Fibroblast of skin of right quadriceps (primary cell): ENCODE measurements at places on chromosomes 7 and 10.

GRCh38 chr10:117226813-117227451 lies 14.0 kb upstream of the SLC18A2 start:
- peak; percentile 32 for DNase-seq

DNA sequence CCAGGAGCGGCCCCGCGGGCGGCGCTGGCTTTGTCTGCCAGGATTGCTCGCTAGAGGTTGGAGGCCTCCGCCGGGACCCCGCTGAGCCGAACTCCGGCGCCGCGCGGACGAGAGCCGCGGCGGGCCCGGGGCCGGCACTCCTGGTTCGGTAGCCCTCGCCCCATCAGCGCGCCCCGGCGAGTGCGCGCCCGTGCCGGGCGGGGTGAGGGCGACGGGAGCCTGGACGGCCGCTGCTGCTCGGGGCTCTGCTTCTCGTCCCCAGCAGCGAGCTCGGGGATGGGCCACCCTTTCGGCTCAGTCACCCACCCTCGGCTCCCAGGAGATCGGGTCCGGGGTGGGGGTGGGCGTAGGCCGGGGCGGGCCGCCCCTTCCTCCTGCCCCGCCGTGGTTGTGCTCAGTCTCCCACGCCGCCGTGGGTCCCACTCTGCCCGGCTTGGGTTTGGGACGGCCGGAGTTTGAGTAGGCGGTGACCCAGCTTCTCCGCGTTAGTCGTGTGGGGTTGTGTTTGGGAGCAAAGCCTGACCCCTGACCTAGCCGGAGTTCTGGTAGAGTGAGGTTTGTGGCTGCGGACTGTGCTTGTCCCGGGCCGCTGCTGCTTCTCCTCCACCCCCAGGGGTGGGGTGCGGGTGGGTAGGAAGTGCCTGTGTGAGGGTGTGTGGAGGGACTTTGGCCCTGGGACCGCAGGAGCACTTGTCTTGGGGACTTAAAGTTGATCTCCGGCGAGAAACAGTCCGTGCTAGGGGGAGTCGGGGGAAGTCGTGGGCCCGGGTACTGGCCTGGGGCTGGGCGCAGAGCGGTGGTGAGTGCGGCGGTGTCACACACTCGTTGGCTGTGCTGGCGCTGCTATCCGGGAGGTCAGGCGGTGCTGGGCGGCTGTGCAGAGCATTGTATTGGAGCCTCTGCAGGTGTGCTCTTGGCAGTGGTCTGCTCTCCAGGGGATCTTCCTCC lies 677 bp downstream of the TSPAN14 start:
- no peak for DNase-seq

DNA sequence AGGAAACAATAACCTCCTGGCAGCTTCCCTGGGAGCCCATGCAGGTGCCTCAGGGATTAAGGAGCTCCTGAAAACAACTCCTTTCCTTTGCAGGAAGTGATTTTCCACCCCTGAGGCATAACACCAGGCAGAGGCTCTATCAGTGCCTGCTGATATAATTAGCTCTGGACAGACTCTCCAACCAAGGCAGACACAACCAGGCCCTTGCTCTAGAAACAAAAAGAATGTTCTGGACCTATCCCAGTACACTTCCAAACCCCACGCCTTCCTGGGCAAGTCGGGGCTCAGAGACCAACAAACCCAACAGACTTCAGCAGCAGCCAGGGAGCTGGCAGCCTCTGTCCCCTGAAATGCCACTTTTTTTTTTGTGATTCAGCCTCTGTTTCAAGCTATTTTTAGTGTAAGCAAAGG lies 247.1 kb downstream of the KCNMA1 start:
- DNase-seq: no peak

- peak; percentile 54 for DNase-seq
Observed at GRCh38 chr7:82675396-82675795, 231.8 kb upstream of the CACNA2D1 start.

GRCh38 chr7:142450206-142450605 lies 192.3 kb upstream of the PRSS58 start:
- no peak for DNase-seq

DNA sequence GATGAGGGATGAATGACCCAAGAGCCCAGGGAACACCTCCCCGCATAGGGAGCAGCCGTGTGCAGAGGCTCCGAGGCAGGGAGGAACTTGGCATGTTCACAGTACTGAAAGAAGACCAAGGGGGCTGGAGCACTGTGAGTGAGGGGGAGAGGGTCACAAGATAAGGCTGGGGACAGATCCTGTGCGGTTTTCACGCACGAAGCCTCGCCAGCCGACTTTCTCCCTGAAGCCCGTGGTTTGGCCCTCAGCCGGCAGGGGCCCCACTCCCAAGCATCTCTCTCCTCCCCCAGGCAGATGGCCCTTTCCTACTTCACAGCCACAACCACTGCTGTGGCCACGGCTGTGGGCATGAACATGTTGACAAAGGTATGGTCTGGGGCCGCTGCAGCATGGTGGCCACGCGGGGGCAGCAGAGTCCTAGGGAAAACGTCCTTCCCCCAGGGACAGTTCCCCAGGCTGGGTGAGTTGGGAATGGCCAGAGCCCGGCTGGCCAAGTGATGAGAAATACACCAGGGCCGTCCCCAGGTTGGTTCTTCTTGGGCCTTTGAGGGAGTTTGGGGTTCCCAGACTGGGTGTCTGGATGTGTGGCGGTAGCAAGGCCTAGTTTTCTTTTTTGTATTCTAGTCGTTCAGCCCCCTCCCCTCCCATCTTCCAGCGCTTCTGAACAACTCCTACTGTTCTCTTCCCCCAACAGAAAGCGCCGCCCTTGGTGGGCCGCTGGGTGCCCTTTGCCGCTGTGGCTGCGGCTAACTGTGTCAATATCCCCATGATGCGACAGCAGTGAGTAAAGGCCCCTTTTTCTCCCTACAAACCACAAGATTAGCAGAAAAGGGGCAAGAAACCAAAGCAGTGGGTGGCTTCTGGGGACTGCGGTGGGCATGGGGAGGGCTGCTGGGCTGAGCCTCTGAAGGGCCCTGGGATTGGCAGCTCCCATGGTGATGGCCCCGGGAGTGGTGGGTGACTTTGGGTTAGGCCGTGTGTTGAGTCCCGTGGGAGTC lies 14.4 kb upstream of the WBP1L start:
- peak; percentile 62 for DNase-seq

DNA sequence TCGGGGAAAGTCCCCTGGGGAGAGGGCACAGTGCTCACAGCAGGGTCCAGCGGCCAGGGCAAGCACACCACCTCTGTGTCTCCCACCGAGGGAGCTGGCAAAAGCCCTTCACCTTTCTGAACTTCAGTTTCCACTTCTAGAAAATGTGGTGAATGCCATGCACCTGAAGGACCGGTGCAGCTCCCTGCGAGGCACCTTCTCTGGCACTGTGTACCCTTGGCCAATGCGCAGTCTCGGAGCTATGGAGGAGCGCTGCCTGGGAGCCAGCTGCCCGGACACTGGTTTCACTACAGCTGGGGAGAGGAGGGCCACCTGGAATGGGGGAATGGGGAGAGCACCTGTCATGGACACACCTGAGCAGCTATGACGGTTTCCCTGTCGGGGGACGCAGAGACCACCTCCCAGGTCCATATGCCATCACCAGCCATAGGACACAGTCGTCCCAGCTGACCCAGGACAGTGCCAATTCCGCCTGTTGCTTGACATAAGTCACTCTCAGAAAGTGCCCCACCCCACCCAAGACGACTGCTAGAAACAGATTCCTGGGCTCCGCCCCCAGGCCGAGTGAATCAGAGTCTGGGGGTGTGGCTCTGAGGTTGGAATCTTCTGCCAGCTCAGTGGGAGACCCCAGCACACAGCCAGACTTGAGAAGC lies 16.8 kb downstream of the RASGEF1A start:
- no peak for DNase-seq

GRCh38 chr10:78279756-78280155 lies 246.1 kb downstream of the RPS24 start:
- no peak for DNase-seq

DNA sequence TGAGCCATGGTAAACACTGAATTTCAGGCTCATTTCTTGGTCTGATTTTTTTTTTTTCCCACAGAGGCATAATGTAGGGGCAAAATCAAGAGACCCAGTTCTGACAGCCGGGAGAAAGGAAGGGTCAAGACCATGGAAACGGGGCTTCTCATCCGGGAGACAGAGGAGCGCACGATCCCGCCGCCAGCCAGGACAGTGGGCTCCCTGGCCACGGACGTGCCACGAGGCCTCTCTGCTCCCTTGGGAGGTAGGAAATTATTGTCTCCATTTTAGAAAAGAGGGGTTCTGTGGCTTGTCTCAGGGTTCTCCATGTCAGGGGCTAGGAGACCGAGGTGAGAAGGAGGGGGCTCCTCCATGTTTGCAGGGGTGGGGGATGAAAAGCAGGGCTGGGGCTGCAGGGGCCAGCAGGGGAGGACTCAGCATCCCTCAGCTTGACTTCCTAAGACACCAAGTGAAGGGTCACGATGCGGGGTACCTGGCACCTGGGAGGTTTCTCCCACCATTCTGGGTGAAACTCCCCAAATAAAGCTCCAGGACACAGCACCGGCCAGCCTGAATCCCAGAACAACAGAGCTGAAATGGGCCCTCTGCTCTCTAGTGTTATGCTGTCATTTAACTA lies 37.6 kb downstream of the PPIF start:
- no peak for DNase-seq

- DNase-seq: no peak
Observed at GRCh38 chr10:61964949-61965702, 63.6 kb downstream of the ARID5B start.

DNA sequence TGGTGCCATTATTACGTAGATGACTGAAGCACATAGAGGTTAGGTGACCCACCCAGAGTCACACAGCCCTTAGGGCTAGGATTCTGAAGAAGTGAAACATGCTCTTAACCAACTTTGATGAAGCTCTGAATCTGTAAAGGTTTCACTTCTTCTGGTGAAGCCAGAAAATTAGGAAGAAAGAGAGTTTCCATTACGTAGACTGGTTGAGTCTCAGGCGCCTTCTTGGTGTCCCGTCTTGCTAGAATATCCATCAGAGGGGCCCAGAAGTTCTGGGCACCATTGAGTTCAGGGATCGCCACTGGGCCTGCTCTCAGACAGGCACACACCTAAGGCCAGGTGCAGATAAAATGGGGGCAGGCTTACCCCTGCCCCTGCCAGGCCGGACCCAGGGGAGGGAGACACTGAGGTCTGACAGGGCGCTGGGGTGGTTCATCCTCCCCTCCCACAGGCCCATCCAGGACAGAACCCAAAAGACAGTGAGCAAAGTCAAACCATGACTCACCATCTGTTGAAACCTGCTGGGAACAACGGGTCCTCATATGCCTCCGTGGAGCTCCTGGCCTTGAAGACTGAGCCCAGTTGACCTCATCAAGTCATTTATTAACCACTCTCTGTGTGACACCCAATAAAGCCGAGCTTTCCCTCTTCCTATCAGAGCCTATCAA lies 33.2 kb downstream of the DRGX start:
- no peak for DNase-seq

GRCh38 chr7:26954951-26955350 lies 90.6 kb upstream of the SKAP2 start:
- no peak for DNase-seq

- peak; percentile 89 for DNase-seq
Observed at GRCh38 chr7:27166531-27167505, 1.5 kb upstream of the HOXA9 start.

- DNase-seq: no peak
Observed at GRCh38 chr10:121043124-121043849, 192.1 kb downstream of the WDR11 start.

DNA sequence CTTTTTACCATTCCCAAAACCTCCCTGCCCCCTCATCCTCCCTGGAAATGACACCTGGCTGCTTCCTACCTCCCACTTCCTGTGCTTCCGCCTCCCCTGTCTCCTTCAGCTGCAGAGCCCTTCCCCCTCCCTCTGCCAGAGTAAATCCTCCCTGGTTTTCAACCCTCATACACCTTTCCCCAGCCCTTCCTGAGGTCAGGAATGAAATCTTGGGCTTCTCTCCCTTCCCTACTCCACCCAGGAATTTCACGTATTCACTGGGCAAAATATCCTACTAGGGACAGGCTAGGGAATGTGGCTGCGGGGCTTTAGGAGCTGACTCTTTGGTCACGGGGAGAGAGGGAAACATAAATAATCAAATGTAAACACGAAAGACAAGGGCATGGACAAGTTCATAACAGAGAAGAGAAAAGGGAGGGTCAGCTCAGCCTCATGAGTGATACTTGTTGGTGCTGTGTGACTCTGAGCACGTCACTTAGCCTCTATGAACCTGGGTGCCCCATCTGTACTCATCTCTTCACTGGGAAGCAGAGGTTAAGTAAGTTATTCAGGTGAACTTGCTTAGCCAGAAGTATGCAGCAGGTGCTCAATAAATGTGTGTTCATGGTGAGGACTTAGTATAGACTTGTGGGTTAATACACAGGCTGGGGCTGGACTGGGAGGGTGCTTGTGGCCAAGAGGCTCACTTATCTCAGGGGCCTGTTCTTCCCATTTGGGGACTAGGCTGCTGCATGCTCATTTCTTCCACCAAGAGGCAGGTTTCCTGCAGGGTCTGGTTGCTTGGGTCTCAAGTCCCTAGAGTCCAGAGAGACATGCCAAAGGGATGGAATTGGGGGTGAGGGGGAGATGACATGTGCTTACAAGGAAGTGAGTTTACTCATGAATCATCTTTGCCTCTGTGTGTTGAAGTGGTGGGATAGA lies 10.0 kb upstream of the DUSP5 start:
- DNase-seq: peak; percentile 87

DNA sequence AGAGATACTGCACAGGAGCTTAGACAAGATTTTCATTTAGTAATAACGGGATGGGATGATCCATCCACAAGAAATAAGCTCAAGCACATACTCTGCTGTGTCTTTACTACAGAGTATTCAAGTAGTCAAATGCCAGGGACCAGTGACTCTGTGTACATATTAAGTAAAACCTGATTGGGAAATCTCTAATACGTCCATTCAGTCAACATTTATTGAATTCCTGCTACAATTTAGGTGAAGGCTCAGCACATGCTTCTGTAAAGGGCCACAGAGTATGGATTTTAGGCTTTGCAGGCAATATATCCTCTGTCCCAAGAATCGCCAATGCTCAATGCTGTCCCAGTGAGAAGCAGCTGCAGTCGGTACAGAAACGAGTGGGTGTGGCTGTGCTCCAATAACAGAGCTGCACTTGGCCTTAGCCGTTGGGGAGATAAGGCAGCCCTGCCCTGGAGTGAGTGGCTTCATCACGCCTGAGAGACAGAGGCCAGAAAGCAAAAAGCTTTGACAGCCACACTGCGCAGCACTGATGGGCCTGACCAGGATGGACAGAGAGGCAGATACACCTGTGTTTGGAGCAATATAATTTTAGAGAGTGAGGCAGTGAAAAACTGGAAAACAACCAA lies 186.8 kb downstream of the PARD3 start:
- no peak for DNase-seq

DNA sequence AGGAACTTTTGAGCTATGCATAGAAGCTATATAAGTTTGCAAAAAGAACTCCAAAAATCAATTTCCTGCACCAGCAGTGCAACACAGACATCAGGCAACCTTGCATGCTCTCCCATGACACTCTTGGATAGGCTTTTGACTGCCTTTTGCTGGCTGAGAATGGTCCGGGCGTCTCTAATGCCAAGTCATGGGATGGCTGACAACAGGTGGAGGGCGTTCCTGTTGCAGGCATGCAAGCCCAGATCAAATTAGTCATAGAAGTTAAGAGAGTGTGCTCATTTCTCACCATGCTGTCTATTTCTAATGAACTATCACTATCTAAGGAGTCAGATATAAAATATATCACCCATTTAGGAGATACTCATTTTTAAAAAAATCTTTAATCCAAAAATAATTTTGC lies 8.4 kb downstream of the PLCE1 start:
- no peak for DNase-seq

- DNase-seq: no peak
Observed at GRCh38 chr10:102122450-102122849, 2.3 kb upstream of the LDB1 start.

GRCh38 chr10:16752099-16752498 lies 65.1 kb downstream of the RSU1 start:
- DNase-seq: no peak
